ENCODE measurements at places on chromosomes 12 and 14. TPM values are rescaled to one million over a fixed set of nuclear protein-coding genes. Genes with fewer than 3 reads are reported as not detected.
A peak's percentile ranks its signal among the peaks of the same experiment; 100 is the strongest.

CACNA2D4 gene
- polyA plus RNA-seq = 1.0 TPM

ARL1 gene
- polyA plus RNA-seq = 68.5 TPM

NGB gene
- polyA plus RNA-seq = not detected

KRT78 gene
- polyA plus RNA-seq = not detected

ZDHHC17 gene
- 12.0 TPM for polyA plus RNA-seq

EIF2S3B gene
- polyA plus RNA-seq = 0.14 TPM

GRIP1 gene
- polyA plus RNA-seq = not detected

- H3K27me3 ChIP-seq = no peaks in the 10 kb centered on the region
- no peak for DNase-seq
- H3K27ac ChIP-seq = no peak overlapping the region
- no peaks in the 10 kb centered on the region for H3K36me3 ChIP-seq
- H3K4me1 ChIP-seq = no peaks in the 10 kb centered on the region
Measured at GRCh38 chr14:70724944-70725343, 83.2 kb downstream of the TTC9 start.

DNA sequence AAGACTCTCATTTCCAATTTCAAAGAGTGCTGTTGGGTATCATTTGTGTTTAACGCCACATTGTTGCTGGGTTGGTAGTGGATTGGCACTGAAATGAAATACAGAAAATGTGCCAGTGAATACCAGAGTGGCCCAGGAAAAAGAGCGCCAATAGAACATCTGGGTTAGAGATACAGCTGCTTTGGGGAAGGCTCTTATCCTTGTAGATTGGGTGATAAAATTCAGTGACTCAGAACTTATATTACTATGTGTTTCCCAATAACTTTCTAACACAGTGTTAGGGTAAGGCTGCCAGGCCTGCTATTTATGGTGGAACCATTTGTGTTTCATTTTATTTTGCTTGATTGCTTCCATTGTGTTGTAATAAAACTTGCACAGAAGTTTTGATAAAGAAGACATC lies 168.2 kb upstream of the SSTR1 start:
- DNase-seq = no peak
- no peaks in the 10 kb centered on the region for H3K27me3 ChIP-seq
- no peaks in the 10 kb centered on the region for H3K36me3 ChIP-seq
- no peak overlapping the region for H3K27ac ChIP-seq

DNA sequence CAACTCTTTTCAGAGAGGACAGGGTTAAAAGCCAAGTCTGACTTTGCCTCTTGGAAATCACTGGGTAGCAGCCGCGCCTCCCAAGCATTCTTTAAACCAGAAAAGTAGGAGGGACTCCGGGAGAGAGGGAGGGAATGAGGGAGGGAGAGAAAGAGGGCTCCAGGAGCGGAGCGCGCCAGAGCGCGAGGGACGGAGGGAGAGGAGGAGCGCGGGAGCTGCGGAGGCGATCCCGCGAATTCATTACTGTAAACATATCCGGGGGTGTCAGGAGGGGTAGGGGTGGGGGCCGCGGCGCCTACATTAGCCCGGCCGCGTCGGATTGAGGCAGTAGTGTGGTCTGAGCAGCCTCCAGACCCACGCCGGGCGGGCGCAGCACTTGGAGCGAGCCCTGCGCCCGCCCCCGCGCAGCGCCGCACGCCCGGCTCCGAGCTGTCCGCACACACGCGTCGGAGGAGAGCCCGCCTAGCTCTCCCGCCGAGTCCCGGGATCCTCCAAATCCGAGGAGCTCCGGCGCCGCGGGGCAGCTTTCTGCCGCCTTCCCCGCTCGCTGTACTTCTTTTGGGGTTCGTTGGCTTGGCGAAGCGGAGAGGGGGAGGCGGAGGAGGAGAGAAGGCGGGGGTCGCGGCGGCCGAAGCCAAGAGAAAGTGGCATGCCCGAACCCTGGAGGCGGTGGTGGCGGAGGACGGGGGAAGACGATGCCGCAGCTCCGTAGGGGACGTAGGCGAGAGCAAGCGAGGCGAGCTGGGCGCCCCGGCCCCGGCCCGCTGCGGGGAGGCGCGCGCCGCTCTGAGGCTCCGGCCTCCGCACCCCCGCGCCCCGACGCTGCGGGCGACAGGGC lies 3.3 kb downstream of the FLRT2 start:
- no peaks in the 10 kb centered on the region for H3K36me3 ChIP-seq
- no peak for DNase-seq
- no peak overlapping the region for H3K27ac ChIP-seq
- H3K27me3 ChIP-seq = no peaks in the 10 kb centered on the region
- H3K4me1 ChIP-seq = no peaks in the 10 kb centered on the region

GRCh38 chr12:49524660-49525324 lies 14.0 kb upstream of the KCNH3 start:
- H3K27me3 ChIP-seq = no peaks in the 10 kb centered on the region
- no peak overlapping the region for H3K4me3 ChIP-seq
- no peaks in the 10 kb centered on the region for H3K4me1 ChIP-seq

DNA sequence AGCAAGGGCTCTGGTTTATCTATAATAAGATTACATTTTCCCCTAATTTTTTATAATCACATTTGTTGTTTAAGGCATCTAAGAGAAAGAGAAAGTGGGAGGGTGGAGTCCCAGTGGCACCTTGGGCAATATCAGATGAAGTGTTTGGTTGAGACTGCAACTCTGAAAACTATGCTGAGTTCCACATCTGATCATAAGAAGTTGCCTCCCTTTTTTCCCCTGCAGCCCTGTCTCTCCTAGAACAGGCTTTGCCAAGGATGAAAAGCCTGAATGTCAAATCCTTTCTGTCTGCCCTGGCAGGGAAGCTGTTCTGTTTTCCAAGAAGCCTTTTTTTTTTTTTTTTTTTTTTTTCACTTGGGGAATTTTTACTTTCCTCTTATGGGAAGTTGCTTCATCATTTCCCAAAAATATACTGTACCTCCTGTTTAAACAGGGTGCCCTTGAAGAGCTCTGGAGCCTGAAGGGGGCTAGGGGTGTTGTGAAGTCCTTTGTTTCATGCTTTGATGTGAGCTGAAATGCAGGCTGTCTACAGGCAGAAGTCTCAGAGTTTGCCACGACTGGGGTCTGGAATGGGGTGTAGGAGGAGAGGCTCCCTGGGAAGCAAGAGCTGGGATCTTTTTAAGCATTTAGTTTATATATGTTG lies 71.3 kb downstream of the SUSD6 start:
- no peak for DNase-seq
- no peak overlapping the region for H3K4me3 ChIP-seq
- H3K27me3 ChIP-seq = no peaks in the 10 kb centered on the region
- peak overlapping the region; percentile 24 for H3K27ac ChIP-seq
- no peaks in the 10 kb centered on the region for H3K36me3 ChIP-seq

DNA sequence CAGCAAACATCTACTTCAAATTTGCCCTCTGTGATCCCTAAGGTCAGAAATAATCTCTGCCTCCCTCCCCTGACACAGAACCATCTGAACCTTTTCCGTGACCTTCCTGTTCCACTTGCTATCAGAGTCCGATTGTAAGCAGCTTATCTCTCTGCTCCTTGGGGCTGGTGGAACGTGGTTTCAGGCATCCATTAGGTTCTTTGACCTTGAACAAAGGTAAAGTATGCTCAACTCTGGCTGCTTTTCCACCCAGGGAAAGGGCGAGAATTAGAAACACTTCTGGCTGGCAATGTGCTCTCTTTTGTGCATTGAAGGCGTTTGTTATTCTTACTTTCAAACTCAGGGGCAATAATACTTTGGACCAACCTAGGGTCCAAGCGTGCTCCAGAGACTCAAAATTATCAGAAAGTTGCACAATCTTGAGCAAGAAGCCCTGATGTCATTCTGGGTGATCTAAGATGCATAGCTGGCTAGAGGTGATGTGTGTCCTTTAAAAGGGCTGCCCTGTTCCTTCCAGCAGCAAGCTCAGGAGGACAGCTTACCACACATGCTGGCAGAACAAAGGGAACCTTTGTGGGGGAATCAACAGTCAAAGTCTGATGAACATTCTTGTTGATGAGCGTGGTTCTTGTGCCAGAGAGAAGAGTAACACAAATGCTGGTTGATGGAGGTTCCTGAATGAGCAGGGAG lies 29.8 kb downstream of the ADGRD1 start:
- no peaks in the 10 kb centered on the region for H3K27me3 ChIP-seq
- no peaks in the 10 kb centered on the region for H3K36me3 ChIP-seq
- H3K4me1 ChIP-seq = peaks cover 25% of the 10 kb centered on the region
- no peak overlapping the region for H3K27ac ChIP-seq
- no peak overlapping the region for H3K4me3 ChIP-seq

GRCh38 chr12:1435456-1435855 lies 158.9 kb downstream of the FBXL14 start:
- H3K36me3 ChIP-seq = no peaks in the 10 kb centered on the region
- no peak overlapping the region for H3K27ac ChIP-seq
- no peaks in the 10 kb centered on the region for H3K27me3 ChIP-seq
- no peaks in the 10 kb centered on the region for H3K4me1 ChIP-seq

DNA sequence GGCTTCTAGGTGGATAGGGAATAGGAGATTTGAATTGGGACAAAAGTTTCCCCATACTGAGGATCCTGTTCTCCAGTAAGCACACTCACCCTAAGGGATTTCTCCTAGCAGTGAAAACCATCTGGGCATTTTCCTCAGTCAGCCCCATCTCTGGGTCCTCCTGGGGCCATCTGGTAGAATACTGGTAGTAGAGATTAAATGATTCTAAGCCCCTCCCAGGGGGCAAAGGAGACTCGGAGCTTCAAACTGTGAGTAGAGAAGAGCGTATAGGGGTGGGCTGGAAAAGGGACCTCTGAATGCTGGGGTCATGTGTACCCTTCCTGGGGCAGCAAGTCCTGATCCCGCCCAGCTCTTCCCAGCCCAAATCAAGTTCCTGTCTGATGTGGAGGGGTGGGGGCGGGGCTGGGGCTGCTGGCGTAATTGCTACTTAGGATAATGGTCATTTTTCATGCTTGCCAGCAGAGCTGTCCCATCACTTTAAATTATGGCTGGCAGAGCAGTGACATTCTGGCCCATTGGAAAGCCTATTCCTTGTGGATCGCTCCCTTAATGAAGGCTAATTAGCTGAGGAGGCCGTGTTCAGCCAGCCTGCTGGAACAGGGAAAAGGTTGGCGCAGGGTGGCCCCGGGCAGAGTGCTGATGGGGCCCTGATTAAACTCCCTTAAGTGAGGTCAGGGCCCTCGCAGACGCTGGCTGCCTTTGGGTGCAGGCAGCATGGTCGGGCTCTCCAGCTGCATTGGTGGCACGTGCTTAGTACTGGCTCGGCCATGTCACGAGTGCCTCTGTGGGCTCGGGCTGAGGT lies 127.8 kb downstream of the TSPAN9 start:
- peaks cover 5% of the 10 kb centered on the region for H3K27me3 ChIP-seq
- H3K4me1 ChIP-seq = no peaks in the 10 kb centered on the region
- no peak overlapping the region for H3K4me3 ChIP-seq
- no peaks in the 10 kb centered on the region for H3K36me3 ChIP-seq

GRCh38 chr12:103657331-103657730 lies 70.3 kb downstream of the STAB2 start:
- no peaks in the 10 kb centered on the region for H3K36me3 ChIP-seq
- no peak for DNase-seq
- no peaks in the 10 kb centered on the region for H3K4me1 ChIP-seq
- H3K27ac ChIP-seq = no peak overlapping the region
- H3K27me3 ChIP-seq = peaks cover 3% of the 10 kb centered on the region

DNA sequence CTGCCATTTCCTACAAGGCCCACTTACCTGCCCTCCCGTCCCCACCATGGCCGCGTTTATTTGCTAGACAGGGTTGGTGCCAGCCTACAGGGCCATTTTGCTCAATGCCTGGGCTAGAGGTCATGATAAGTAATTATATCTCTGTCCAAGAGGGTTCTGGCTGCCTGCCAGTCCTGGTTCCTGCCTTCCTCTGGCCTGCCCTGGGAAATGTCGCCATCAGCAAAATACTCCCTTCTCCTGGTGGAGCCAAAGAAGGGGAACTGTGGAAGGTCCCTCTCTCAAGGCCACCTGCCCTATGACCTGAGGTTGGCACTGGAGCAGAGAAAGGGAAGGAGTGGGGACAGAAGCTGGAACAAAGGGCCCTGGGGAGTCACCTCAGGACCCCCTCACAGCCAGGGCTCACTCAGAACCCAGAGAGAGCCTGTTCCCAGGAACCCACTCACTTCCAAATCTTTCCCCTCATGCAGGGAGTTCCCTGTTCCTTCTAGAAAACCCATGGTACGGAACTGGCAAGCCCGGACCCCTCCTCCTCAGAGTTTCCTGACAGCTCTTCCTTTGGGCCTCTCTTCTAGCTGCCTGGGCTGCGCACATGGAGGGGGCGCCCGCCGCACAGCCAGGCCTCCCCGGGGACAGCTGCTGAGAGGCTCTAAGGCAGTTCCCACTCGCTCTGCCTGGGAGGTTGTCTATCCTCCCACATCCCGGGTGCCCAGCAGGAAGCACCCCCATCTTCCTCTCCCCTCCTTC lies 280.5 kb downstream of the DPF3 start:
- no peak overlapping the region for H3K4me3 ChIP-seq
- H3K36me3 ChIP-seq = no peaks in the 10 kb centered on the region
- H3K27me3 ChIP-seq = no peaks in the 10 kb centered on the region
- DNase-seq = no peak
- H3K27ac ChIP-seq = no peak overlapping the region
- H3K4me1 ChIP-seq = no peaks in the 10 kb centered on the region

GRCh38 chr12:117582135-117582784 lies 220.8 kb upstream of the NOS1 start:
- H3K4me1 ChIP-seq = no peaks in the 10 kb centered on the region
- no peaks in the 10 kb centered on the region for H3K36me3 ChIP-seq
- DNase-seq = no peak
- H3K27ac ChIP-seq = no peak overlapping the region
- no peaks in the 10 kb centered on the region for H3K27me3 ChIP-seq
- H3K4me3 ChIP-seq = no peak overlapping the region

- H3K4me3 ChIP-seq = no peak overlapping the region
- H3K27ac ChIP-seq = no peak overlapping the region
- H3K4me1 ChIP-seq = no peaks in the 10 kb centered on the region
- H3K27me3 ChIP-seq = no peaks in the 10 kb centered on the region
- DNase-seq = no peak
Measured at GRCh38 chr12:113591480-113591974, 119.9 kb upstream of the LHX5 start.

- DNase-seq = no peak
- H3K4me1 ChIP-seq = no peaks in the 10 kb centered on the region
- H3K36me3 ChIP-seq = no peaks in the 10 kb centered on the region
- H3K4me3 ChIP-seq = no peak overlapping the region
- no peak overlapping the region for H3K27ac ChIP-seq
- no peaks in the 10 kb centered on the region for H3K27me3 ChIP-seq
Measured at GRCh38 chr14:89603938-89604480, 187.0 kb upstream of the FOXN3 start.

- H3K27ac ChIP-seq = no peak overlapping the region
- H3K27me3 ChIP-seq = no peaks in the 10 kb centered on the region
- H3K4me1 ChIP-seq = no peaks in the 10 kb centered on the region
- no peak for DNase-seq
Measured at GRCh38 chr12:12518464-12518845, 44.2 kb downstream of the DUSP16 start.

- DNase-seq = no peak
- H3K27me3 ChIP-seq = no peaks in the 10 kb centered on the region
- H3K27ac ChIP-seq = no peak overlapping the region
- H3K36me3 ChIP-seq = no peaks in the 10 kb centered on the region
Measured at GRCh38 chr14:99566390-99567354, 37.3 kb downstream of the CCDC85C start.

DNA sequence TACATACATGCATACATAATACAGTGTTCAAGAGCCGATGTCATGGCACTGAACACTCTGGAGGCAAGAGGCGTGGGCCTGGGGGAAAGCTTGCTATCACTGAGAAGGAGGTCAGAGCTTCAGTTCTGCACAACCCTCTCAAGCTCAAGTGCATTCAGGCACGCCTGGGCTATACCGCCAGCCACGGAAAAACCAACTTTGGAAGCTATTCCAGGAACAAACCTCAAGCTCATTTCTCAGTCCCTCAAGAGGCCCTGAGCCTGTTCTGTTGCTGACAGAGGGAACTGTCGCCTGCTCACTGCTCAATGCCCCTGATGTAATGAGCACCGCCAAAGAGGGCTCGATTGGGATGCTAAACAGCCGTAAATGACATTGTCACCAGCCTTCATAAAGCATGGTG lies 9.2 kb downstream of the NOS1 start:
- H3K27ac ChIP-seq = no peak overlapping the region
- no peaks in the 10 kb centered on the region for H3K36me3 ChIP-seq
- no peaks in the 10 kb centered on the region for H3K27me3 ChIP-seq
- no peak for DNase-seq
- H3K4me3 ChIP-seq = no peak overlapping the region

Data from GM12878 (cell line).